ENCODE measurements at places on chromosomes 3 and 15.

DNA sequence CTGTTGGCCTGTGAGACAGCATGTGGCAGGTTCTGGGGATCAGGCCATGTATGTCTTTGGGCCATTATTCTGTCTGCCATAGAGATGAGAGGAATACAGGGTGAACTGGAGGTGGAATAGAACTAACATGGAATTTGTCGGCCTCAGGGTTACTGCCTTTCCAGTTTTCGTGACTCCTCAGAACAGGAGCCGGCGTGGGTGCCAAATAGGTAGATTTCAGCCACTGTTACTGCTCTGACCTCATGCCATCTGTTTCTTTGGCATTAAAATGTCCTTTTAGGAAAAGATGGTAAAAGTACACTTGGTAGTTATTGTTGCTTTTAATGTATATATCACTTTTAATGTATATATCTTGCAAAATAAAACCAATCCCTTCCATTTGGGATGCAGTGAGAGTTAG lies 65.6 kb downstream of the SLTM start:
- no peak for DNase-seq

DNA sequence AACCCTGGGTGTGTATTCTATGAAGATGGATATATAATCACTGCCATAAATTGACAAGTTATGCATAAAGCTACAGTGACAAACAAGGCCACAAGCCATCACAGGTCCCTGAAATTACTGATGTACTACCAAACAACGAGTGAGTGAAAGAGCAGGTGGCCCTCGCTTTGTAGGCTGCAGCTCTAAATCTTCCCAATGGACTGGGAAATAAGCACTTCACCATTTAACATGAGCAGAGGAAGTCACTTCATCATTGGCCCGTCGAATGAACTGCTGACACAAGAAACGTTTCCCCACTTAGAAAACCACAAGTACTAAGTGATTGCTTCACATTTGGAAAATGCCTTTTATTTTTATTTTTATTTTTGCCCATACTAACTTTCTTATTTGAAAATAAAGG lies 218.0 kb downstream of the ZNF385D start:
- no peak for DNase-seq

GRCh38 chr15:72796515-72797337 lies 13.2 kb upstream of the ADPGK start:
- peak; percentile 9 for DNase-seq

DNA sequence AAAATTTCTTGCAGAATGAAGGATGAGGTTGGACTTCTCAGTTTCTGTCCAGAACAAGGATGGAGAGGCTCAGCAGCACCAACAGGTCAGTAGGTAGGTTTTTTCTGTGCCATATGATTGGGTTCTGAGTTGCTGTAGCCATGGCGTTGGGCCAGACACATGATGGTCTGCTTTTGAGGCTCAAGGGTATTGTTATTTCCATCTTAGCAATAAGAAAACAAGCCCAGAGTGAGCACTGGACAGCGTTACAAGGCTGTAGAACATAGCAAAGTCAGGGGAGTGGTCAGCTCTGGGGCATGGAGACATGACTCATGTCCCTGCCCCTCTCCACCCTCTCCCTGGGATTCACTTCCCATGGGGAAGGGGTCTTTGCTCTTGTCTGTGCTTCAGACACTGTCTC lies 137.6 kb upstream of the TOPAZ1 start:
- DNase-seq, result no peak

- peak; percentile 11 for DNase-seq
Observed at GRCh38 chr3:15331606-15332404, 581 bp downstream of the SH3BP5 start.

DNA sequence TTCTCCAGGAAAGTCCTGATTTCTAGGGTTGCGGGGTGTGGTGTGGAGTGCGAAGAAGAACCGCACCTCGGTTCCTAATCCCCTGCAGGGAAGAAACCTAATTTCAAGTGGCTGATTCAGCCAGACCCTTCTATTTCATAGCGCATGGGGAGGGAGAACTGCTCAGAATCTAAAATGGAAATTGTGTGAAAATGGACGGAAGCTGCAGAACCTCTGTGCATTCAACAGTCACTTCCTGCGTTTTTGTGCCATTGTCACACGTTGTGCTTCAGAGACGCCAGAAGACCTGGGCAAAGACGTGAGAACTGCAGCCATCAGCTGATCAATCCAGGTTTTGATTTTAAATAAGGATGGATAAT lies 1.2 kb downstream of the SIDT1 start:
- DNase-seq, result no peak

DNA sequence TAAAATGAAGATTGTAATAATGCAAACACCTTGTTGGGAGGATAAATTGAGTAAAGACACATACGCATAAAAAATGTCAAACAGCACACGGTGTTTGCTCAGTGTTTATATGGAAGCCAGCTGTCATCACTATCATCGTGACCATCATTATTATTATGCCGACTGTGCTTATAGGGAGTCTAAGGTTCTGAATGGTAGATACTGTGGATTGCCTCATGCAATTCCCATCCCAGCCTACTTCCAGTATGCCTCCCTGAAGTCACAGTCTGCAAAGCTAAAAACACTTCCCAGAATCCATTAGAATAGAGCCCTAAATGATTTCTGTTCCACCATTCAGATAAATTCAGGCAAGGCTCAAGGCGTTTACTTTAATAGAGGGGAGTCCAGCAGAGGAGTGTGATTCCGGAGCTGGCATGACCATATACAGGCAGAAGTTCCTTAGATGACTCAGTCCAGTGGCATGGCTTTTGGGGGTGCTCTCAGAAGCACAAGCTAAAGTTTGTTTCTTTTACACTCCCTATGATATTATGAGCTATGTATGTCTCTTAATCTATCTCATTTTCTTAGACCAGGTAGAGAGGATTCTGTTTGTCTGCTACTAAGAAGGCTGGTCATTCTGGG lies 148.7 kb downstream of the MEX3B start:
- no peak for DNase-seq

GRCh38 chr15:101491734-101492640 lies 2.5 kb upstream of the PCSK6 start:
- DNase-seq, result no peak

DNA sequence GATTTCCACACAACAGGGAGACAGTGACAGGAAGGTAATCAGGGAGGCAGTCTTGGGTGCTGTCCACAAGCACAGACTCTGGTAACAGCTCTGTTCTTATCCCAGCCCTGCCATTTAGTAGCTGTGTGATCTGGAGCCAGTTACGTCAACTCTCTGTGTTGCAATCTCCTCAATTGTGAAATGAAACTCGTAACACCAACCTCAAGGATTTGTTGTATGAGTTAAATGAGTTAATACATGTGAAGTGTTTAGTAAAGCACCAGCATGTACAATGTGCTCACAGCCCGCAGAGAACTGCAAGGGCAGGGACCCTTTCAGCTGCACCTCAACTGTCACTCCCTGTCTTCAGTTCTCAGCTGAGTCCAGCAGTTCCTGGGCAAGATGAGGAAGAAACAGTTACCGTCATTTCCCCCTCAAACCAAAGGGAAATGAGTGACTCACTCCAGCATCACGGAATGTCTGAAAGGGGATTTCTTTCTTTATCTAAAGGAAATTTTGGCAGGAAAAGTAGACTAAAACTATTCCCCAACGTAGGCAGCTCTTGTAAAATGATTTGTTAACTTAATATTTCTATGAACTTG lies 39.9 kb upstream of the MB21D2 start:
- no peak for DNase-seq

- peak; percentile 15 for DNase-seq
Observed at GRCh38 chr3:185253645-185254410, at the start of gene EHHADH. Gene EHHADH, minus strand, starts transcription at chr3:185254049. Its CDS starts 27 bp downstream, at chr3:185254022.

DNA sequence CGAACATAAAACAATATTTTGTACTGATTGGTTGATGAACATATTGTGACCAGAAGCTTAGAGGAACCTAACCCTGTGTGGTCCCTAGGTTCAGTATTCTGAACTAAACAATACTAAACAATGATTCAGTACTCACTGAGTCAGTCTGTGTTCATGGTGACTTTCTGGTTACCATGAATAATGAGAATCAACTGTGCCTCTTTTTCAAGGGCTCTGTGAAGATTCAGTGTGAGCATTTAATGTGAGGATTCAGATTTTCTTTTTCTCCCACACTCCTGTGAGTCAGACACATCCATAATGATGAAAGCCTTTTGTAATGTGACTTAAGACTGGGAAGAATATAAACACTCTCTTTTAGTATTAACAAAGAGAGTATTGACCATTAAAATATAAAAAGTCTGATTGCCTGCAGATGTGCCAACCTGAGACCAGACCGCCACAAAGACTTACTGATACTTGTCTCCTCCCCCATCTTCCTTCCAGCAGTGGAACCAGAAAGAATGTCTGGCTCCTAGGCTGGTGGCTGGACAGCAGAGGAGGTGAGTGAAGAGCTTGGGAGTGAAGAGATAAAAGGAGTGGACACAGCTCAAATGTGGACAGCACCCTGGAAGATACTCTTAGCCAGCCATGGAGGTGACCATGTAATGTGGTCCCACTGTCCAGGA lies 17.6 kb upstream of the ACTL6A start:
- DNase-seq, result no peak

DNA sequence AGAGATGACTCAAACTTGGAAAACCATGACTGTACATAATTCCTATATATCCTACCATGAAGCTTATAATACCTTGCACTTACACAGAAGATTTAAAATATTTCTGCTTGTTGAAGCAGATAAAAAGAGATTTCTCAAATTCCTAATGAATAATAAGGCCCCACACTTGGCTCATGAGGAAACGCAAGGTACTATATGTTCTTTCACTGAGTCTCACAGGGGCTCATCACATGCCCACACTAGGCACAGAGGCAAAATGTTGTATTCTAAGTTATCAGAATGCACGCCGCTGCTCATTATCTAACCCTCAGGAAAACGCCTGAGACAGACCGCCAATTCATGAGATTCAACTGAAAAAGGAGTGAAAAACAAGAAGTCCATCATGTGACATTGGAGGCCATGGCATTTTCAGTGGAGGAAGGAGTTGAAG lies 5.6 kb downstream of the MYO1E start:
- DNase-seq, result no peak

DNA sequence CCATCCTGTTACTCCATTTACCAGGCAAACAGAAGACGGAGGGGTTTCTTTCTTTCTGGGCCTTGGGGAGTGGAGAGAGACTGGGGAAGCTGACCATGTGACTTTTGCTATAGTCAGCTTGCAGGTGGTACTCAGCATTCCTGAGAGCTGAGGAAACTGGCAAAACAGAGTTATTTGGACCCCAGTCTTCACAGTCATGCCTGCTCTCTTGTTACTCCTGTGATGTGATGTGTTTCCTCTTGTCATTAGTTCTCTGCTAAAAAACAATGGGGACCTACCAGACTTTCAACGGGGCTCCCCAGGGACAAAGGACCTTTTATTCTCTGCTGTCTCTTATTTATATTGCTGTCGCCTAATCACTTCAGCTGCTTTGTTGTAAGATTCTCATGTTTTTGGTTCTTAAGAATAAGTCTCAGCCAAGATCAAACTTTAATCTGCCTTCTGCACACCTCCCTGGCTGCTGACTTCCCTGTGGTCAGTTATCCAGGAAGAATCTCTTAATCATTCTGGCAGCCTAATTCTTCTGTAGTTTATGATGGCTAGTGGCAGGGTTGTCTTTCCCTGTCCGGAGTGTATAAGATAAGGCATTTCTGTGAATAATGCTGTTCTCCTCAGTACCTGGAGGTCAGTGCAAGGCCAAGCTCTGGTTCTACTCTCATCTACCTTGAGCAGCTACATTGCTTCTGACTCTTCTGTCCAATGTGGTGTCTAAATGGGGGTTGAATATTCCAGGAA lies 8.8 kb downstream of the STARD9 start:
- no peak for DNase-seq

GRCh38 chr3:16468336-16469098 lies 45.0 kb downstream of the RFTN1 start:
- no peak for DNase-seq

- no peak for DNase-seq
Observed at GRCh38 chr15:62512904-62513303, 347.8 kb upstream of the C2CD4B start.

DNA sequence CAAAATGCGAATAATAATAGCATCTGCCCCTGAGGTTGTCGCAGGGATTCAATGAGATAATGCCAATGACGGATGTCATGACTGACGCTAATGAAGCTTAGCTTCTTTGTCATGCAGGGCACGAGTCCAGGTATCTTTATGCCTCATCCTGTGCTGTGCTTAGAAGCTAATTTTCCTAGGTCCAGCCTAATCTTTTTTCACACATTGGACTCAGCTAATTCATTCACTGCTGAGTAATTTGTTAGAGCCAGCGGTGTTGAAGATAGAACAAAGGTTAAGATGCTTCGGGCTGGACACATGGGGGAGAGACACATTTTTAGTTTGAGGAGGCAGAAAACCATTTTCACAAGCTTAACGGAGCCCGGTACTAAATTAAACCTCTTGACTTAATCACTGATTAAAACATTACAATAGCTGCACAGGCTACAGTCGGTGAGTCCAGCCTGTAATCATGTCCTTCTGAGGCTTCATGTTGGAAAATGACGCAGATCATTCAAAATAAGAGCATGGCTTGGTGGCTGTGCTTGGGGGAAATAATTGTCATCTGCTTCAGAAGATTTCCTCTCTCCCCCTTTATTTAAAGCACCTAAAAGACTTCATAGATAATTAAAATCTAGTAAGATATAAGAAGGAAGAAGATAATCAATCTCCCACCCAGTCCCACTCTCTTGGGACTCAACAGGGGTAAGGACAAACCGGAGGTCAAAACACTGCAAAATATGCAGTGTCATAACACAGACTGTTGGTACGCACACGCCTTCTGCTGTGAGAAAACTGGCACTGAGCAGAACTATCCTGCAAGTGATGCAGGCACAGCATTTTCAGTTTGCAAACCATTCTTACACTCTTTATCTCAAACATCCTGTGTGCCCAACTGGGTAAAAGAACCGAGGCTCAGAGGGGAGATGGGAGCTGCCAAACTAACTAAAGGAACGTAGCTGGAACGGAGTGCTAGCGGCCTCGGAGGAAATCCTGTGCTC lies 3.3 kb upstream of the CCDC174 start:
- DNase-seq, result no peak

GRCh38 chr15:43516185-43516584 lies 1.2 kb upstream of the MAP1A start:
- DNase-seq, result no peak

DNA sequence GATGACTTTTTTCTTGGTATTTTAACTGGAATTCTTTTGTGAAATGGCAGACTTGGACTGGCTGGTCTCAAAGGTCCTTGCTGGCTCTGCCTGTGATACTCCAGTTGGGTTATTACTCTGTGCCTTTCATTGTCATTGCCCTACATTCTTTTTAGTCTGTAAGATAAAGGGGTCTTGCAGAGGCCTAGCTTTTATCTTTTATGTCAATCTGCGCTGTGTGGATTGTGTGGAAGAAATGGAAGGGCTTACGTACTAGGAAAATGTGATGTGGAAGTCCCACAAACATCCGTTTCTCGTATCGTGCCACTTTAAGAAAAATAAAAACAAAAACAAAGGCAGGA lies 8.7 kb upstream of the TMEM212 start:
- no peak for DNase-seq

- no peak for DNase-seq
Observed at GRCh38 chr3:150733373-150733935, 29.5 kb downstream of the SIAH2 start.

DNA sequence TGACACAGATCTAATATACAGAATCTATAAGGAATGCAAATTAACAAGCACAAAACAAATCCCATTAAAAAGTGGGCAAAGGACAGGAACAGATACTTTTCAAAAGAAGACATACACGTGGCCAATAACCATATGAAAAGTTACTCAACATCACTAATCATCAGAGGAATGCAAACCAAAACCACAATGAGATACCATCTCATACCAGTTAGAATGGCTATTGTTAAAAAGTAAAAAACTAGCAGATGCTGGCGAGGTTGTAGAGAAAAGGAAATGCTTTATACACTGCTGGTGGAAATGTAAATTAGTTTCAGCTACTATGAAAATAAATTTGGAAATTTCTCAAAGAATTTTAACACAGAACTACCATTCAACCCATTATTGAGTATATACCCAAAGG lies 50.7 kb downstream of the ADAMTS17 start:
- no peak for DNase-seq
